ENCODE measurements at places on chromosomes 11 and 22.

DNA sequence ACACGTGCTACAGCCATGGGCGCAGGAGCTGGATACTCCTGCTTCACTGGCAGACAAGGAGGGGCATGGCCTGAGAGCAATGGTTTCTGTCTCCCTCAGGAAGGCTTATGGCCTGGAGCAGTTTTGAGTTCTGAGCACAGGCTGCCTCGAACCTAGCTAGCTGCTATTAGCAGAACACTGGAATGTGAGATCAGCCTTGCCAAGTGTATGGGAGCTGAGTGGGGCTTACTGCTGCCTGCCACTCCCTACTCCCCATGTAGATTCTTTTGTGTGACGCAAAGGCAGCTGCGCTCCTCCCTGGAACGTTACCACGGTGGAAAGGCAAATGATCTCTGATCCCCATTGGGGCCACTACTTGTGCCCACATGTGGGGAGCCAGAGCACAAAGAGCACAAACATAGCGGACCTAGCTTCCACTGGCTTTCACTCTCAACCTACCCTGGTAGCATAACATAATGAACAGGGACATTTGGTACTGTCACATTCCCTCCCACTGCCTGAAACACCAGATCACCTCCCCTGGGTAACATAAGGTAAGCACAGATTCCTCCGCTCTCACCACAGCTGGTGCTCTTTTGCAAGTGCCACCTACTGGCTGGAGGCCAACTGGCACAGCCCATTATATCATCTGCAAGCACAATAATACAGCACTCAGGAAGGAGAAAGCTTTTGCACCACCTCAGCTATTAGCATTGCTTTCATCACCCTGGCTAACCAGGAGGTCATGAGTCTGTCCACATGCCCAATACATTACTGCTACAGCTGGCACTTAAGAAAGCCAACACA lies 84.6 kb upstream of the GUCY1A2 start:
- no peak for DNase-seq

- DNase-seq, result peak; percentile 25
These were observed 657 bp downstream of the ELMOD1 start for GRCh38 chr11:107591378-107592230.

DNA sequence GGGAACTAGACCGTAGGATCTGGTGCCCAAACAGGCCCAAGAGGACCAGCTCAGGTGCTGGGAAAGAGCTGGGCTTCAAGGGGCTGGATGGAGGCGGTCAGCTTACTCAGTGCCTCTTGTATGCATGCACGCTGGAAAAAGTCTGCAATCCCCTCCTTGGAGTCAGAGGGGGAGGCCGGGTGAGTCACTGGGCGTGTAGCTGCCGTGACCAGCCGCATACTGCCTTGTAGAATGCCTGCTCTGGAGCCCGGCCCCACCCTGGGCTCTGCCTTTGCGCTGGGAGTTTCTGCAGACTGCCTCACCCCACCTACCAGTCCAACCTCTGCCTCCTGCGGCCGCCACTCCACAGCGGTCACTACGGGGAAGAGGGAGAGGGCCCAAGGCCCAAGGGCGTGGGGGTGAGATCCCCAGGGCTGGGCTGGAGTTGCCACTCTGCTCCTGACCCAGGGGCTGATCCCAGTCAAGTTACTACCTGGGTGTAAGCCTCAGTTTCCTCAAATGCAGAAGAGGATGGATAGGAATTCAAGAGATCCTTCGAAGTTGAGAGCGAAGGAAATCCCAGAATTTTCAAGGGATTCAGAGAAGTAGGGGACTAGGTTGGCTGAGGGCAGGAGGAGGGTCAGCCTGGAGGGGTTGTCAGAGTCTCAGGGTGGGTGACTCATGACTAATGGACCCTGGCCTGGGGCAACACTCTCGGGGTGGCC lies 4.2 kb downstream of the MRGPRF start:
- DNase-seq, result no peak

DNA sequence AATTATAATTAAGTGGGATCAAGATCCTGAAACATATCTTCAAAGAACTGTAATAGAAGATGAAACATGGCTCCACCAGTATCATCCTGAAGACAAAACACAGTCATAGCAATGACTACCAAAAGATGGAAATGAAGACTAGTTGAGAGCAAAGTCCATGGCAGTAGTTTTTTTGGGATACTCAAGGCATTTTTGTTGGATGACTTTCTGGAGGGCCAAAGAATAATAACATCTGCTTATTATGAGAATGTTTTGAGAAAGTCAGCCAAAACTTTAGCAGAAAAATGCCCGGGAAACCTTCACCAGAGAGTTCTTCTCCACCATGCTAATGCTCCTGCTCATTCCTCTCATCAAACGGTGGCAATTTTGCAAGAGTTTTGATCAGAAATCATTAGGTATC lies 809.4 kb upstream of the RAG2 start:
- DNase-seq, result no peak

DNA sequence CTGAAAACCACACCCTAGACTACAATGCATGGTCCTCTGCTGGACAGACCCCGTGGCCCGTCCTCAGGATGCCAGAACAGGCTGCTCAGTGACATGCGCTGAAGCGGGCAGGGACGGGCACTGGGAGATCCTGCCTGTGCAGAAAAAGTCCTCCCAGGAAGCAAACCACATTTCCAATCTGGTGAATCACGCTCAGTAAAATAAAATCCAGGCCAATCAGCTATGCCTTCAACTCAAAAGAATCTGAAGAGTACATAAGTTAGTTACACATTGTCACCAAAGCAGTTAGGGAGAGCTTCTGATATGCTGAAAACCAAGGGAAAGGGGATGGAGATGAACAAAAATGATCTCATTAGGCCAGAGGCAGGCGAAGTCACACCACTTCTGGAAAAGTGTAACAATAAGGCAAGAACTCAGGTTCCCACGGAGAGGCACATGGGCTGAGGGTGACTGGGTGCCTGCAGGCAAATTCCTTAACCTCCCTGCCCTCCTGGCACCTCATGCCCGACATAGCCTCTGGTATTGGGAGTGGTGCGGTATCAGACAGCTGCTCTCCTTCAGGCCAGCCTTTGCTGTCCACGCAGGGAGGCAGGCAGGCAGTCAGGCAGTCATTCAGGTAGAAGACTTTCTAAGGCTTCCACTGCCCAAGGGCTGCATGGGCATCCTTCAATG lies 66.4 kb downstream of the APOL5 start:
- no peak for DNase-seq

GRCh38 chr11:2889362-2890273 lies 4.0 kb upstream of the CDKN1C start:
- no peak for DNase-seq

- DNase-seq, result no peak
These were observed 27.0 kb downstream of the CUL5 start for GRCh38 chr11:108035690-108036089.

DNA sequence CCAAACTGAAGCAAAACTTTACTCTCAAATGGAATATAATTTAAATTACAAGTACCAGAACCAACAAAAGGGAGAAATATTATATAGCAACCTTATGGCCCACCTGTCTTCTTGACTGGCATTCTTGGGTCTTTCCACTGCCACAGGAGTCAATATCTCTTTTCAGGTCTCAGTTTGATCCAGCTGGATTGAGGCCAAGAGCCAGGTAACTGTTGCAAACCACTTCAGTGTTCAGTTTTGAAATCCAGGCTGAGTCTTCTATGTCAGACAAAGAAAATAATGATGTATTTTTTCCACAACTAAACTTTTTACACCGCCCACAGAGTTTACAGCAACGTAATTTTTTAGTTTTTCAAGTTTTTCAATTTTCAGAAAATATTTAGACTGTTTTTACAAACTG lies 648 bp downstream of the DLG2 start:
- DNase-seq, result no peak

GRCh38 chr11:35293035-35293434 lies 126.3 kb downstream of the SLC1A2 start:
- no peak for DNase-seq

GRCh38 chr11:30196400-30197206 lies 34.2 kb upstream of the FSHB start:
- DNase-seq, result peak; percentile 70

DNA sequence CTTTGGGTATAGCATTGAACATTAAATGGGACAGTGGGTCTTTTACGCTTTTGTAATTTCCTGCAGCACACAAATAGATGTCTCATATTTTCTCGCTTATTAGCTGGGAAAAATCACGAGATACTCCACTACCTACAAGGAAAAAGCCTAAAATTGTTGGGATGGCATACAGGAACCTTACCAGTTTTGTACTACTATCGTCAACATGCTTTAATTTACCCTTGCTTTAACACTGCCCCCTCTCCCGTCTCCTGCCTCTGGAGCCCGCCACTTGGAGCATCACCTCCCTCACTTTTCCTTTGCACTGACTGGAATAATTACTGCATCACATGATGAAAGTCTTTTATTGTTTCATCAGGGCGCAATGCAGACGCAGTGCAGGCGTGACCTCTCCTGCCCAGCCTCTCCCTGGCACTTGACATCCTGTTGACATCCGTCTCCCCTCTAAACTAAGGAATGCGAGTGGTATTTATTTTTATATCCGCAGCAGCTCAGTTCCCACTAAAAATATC lies 1.0 kb upstream of the FNBP4 start:
- DNase-seq, result no peak

DNA sequence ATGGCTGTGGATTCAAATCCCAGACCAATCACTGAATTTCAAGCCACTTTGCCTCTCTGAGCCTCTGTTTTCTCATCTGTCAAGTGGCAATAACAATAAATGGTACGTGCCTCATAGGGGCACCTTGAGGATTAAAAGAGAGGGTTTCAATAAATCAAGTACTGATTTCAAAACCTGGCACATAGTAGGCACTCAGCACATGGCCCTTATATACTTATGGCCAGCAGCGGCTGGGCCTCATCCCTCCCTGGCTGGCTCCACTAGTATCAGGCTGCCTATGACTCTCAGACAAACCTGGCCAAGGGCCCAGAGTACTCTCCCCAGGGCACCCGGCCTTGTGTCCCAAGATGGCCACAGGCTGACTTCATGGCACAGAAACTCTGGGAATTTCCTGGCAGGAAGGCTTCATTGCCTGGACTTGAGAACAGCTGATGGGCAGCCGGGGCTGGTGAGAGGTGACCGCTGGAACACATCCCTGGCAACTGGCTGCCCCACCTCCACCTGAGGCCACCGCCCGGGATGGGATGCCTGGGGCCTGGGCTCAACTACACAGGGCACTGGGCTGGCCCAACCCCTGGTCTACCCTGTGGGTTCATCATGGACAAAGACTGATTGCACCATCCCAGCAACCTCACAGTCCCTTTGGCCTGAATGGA lies 3.4 kb downstream of the FADS3 start:
- DNase-seq, result no peak

GRCh38 chr11:73257342-73258103 lies 14.6 kb upstream of the P2RY6 start:
- DNase-seq, result no peak

DNA sequence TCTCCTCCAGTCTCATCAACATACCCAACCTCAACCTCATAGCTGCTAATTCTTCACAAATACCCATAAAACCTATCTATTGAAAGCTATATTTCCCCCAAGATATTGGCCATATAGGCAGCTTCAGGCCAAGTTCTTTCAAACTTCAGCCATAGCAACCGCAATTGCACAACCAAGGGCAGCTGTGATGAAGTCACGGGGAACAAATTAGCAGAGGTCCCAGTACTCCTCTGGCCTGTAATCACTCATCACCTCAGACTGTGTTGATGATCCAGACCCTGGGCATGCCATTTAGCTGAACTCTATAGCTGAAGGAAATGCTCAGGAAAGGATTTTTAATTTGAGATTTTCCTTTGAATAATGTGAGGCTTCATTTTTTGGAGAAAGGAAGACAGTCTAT lies 84.1 kb downstream of the SLC1A2 start:
- DNase-seq, result no peak

- no peak for DNase-seq
These were observed 231.1 kb downstream of the SWAP70 start for GRCh38 chr11:9895006-9895405.

- DNase-seq, result no peak
These were observed 102.8 kb upstream of the HSD17B12 start for GRCh38 chr11:43577566-43578264.

DNA sequence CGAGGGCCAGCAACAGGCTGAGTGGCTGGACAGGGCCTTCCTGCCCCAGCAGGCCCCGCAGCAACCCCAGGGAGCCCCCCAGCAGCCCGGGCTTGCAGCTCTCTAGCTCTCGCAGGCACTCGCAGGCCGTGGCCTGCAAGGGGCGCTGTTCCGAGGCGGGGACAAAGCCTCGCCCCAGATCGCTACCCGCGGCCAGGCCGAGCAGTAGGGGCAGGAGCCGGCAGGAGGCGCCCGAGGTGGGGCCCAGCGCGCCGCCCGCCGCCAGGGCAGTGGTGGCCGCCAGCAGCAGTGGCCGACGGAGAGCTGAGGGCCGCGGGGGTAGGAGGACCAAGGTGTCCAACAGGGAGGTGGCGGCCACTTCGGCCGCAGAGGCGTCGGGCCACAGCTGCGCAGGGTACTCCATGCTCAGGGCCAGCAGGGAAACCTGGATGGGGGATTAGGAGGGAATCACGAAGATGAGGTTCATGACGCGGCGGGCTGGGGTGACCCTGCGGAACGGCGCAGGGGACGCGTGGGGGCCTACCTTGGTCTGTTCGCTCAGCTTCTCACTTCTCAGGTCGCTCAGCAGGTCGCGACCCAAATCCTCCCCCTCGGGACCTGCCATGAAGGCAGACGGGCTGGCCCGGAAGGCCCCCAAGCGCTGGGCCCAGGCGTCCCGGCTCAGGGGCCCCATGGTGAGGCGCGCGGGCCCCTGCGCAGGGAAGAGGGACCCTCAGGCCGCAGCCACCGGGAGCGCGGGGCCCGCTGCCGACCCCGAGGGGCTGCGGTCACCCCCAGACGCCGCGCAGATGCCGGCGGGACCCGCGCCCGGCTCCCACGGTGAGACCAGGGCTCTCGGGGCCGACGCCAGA lies 632 bp downstream of the AP5B1 start:
- DNase-seq, result peak; percentile 82

GRCh38 chr22:19880786-19881569 lies 26.3 kb upstream of the GNB1L start:
- DNase-seq, result peak; percentile 35

GRCh38 chr22:22515890-22516289 lies 4.2 kb downstream of the ZNF280A start:
- DNase-seq, result no peak

DNA sequence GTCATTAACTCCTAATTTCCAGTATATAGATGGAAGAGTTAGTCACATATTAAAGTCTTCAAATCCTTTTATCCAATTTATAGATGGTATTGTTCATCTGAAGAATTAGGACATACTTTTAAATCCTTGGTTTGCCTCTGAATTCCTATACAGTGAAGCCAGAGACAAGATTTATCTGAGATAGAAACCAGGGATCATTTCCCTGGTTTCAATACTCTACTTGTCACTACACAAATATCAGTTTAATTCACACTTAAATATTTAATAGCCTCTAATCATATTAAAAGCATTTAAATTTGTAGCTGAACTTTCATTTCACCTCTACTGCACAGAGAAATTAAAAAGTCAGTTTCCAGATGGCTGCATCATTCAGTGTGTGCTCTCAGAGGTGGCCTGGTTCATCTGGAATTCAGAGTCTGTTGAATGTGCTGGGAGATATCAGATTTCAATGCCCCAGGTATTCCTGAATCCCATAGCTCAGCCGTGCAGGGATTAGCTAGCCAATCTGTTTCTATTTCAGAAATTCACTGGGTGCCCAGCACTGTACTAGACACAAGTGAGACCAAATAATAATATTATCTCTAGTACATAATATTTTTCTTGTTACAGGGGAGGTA lies 344.3 kb downstream of the AASDHPPT start:
- no peak for DNase-seq
